ENCODE measurements at places on chromosomes 4 and X. TPM values are rescaled to one million over a fixed set of nuclear protein-coding genes. Genes with fewer than 3 reads are reported as not detected.

BANK1 gene
- total RNA-seq = 0.96 TPM

GRIPAP1 gene
- total RNA-seq = 31.1 TPM

APBB2 gene
- 52.7 TPM for total RNA-seq

ADGRL3 gene
- total RNA-seq = 2.5 TPM

USP17L17 gene
- total RNA-seq = not detected

CT45A2 gene
- total RNA-seq = not detected

SHROOM3 gene
- 45.1 TPM for total RNA-seq

F9 gene
- not detected for total RNA-seq

PNPLA4 gene
- total RNA-seq = 19.0 TPM

PCDH10 gene
- 2.0 TPM for total RNA-seq

RNF175 gene
- total RNA-seq = 1.0 TPM

ARX gene
- total RNA-seq = not detected

SMIM10 gene
- 1.9 TPM for total RNA-seq

GLOD5 gene
- total RNA-seq = not detected

GAB1 gene
- 17.2 TPM for total RNA-seq

SMIM31 gene
- not detected for total RNA-seq

COX7B gene
- 228 TPM for total RNA-seq

KLB gene
- total RNA-seq = 0.21 TPM

GAGE12E gene
- not detected for total RNA-seq

MTMR8 gene
- total RNA-seq = 1.7 TPM

KLKB1 gene
- total RNA-seq = not detected

ABCG2 gene
- 0.21 TPM for total RNA-seq

GAGE12F gene
- total RNA-seq = not detected

DSPP gene
- total RNA-seq = not detected

RAB40A gene
- not detected for total RNA-seq

SERTM2 gene
- total RNA-seq = not detected

H2BW2 gene
- total RNA-seq = not detected

LARP7 gene
- 44.4 TPM for total RNA-seq

SOWAHD gene
- total RNA-seq = not detected

GASK1B gene
- 2.6 TPM for total RNA-seq

TLR10 gene
- total RNA-seq = not detected

EVC gene
- total RNA-seq = 41.4 TPM

TMPRSS11B gene
- not detected for total RNA-seq

HOPX gene
- 3.0 TPM for total RNA-seq

BEX1 gene
- 40.2 TPM for total RNA-seq

TLR3 gene
- total RNA-seq = 7.6 TPM

SULT1B1 gene
- not detected for total RNA-seq

SRPX2 gene
- 1.4 TPM for total RNA-seq

MAP3K15 gene
- 2.2 TPM for total RNA-seq

BEND2 gene
- total RNA-seq = not detected

GSX2 gene
- total RNA-seq = not detected

HTN1 gene
- not detected for total RNA-seq

ADH1B gene
- total RNA-seq = 0.08 TPM

COL25A1 gene
- 1.9 TPM for total RNA-seq
